Stimulated activated CD4-positive, alpha-beta T cell treated with anti-CD3 and anti-CD28 coated beads, TNF-alpha, amount 100 ng/mL, for 4 hours (primary cell): ENCODE measurements at places on chromosomes 5 and 9.

- DNase-seq: no peak
Measured at GRCh38 chr9:137162505-137163364, 7.1 kb downstream of the LRRC26 start.

DNA sequence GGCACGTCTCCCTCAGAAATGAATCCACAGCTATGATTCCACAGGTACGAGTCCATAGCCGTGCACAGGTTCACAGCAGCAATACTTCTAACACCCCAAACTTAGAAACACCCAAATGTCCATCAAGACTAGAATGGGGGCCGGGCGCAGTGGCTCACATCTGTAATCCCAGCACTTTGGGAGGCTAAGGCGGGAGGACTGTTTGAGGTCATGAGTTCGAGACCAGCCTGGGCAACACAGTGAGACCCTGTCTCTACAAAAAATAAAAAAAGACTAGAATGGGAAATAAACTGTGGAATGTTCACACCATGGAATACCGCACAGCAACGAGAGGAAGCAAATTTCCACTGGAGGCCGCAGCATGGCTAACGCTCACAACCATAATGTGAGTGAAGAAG is 4.3 kb upstream of the DOLPP1 start:
- DNase-seq: no peak

DNA sequence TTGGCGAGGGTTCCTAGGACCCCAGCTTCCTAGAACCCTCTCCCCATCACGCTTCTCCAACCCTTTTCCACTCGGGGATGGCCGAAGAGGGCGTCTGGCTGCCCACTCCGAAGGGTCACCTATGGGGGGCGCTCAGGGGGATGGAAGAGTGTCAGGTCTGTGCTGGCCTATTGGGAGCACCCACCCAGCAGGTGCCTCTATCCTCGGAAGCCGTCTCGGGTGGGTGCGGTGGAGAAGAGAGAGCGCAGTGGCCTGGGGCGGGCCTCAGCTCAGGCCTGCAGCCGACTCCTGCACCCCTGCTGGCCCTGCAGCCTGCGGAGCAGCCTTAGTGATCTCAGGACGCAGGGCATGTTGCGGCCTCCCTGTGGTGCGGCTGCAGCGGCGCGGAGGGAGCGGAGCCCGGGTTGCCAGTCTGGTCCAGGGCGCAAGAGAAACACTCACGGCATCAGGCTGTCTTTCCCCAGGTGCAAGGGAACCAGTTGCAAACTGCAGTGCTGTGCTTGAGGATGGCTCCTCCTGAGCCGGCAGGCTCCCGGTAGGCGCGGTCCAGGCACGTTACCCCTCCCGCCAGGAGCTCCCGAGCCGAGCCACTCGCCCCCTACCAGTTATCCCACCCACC is 1.5 kb upstream of the IRX2 start:
- no peak for DNase-seq

DNA sequence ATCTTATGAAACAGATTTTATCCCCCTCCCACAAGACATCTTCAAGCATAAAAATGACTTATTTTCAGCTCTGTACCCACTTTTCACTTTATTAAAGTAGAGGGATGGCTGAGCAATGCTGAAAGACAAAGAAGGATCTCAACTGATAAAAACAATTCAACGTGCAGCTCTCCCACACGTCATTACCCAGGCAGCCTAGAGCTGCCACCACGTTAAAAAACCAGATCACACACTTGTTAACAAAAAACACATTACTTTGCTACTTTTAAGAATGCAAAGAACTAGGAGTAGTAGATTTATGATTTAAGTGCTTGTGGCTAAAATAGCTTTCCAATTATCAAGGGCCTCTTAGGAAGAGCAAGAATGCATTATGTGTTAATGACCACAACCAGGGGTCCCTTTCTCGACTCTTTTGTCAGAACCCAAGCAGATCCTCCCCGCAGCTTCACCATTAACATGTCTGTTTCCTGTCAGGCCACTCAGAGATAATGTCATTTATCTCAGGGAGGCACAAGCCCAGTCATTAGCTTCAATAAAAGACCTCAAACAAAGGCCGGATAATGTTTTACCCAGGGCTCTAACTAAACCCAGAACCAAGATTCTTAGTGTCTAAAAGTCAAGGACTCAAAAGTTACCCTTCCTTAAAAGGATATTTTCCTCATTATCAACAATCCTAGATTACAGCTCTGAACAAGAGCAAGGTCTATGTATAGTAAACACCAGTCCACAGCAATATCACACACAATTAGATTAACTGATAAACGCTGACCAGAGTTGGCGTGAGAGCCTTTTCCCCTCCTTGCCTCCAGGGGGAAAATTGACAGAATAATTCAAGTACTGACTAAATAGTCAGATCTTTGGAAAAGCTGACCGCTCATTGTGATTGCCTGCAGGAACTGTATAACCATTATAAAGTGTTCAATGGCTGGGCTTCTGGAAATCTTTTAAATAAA is 7.5 kb downstream of the ZNF608 start:
- no peak for DNase-seq

- no peak for DNase-seq
Measured at GRCh38 chr9:133993635-133994253, 1.6 kb upstream of the VAV2 start.

GRCh38 chr5:153974813-153975163 is 63.9 kb downstream of the FAM114A2 start:
- DNase-seq: no peak

DNA sequence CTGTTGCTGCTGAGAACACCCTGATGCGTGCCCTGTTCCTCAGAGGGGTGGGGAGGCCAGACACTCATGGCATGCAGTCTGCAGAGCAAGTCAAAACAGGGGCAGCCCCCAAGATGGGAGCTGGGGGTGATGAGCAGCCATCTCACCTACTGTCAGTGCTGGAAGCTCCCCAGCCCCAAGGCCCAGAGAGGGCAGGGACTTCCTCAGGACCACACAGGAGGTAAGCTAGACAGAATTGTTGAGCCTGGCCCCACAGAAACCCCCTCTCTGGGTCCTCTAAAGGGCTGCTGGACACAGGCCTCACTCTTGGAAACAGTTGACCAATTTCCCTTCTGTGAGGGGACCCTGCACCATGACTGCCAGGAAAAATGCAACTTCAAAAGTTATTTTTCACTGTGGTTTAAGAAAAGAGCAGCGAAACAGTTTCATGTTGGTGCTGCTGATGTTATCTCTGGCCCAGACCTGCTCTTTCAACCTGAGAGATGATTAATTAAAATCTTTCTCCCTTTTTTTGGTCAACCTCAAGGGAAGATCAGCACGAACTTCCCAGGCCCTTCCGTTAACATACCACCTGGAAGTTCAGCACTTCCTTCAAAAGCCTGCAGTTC is 9.6 kb downstream of the CSF2 start:
- DNase-seq: no peak
